ENCODE measurements at places on chromosomes 1 and 21. TPM values are rescaled to one million over a fixed set of nuclear protein-coding genes. Genes with fewer than 3 reads are reported as not detected.

CBR1 gene
- 113 TPM for total RNA-seq

CFHR2 gene
- total RNA-seq: not detected

NT5C1A gene
- not detected for total RNA-seq

BGLAP gene
- 0.15 TPM for total RNA-seq

MOV10 gene
- 35.4 TPM for total RNA-seq

ORC1 gene
- total RNA-seq: 0.45 TPM

OLIG2 gene
- not detected for total RNA-seq

BLACAT1 gene
- total RNA-seq: 1.0 TPM

DNA sequence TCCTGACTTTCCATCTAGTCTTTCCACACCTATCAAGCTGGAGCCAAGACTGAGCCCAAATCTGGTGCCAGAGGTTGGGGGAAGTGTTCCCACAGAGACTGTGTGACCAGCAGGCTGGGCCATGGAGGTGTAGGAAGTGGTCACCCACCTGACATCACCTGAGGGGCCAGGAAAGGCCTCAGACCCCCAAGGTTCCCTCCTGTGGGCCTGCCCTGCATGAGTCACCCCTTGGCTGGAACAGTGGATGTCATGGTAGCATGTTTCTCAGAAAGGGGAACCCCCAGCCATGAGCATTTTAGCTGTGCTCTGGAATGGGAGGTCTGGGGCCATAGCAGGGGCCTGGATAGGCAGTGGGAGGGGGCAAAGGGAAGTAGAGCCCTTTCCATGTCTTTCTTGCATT lies 5.7 kb upstream of the TNFRSF8 start:
- peak; percentile 28 for DNase-seq

GRCh38 chr1:86288586-86289147 lies 107.5 kb downstream of the ODF2L start:
- DNase-seq: no peak

GRCh38 chr1:48061162-48062136 lies 64.3 kb upstream of the TRABD2B start:
- peak; percentile 71 for DNase-seq

GRCh38 chr1:193448682-193449461 lies 262.5 kb upstream of the B3GALT2 start:
- no peak for DNase-seq

GRCh38 chr1:17739050-17739449 lies 16.1 kb upstream of the ACTL8 start:
- DNase-seq: no peak

GRCh38 chr1:39016604-39017171 lies 9.5 kb upstream of the NDUFS5 start:
- no peak for DNase-seq

- DNase-seq: no peak
Measured at GRCh38 chr1:195185736-195186135, 1422.5 kb downstream of the KCNT2 start.

GRCh38 chr1:22319608-22320007 lies 132.0 kb upstream of the ZBTB40 start:
- peak; percentile 4 for DNase-seq

DNA sequence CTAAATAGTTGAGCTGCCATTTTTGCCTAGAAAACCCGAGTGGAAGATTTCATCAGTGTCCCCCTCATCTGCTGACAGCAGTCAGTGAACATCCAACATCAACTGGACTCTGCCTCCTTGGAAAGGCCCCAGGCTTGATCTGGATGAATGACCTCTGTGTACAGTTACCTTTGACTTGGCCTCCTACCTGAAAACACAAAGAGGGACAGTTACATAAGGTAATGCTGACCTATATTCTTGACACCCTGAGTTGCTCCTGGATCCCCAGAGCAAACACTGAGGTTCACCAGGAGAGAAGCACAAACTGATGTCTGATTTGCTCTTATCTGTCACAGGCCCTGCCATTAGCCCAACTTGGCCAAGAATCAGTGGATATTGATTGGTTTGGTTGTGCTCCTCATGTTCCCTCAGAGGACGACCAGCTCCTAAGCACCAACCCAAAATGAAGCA lies 138.9 kb downstream of the PROX1 start:
- no peak for DNase-seq

DNA sequence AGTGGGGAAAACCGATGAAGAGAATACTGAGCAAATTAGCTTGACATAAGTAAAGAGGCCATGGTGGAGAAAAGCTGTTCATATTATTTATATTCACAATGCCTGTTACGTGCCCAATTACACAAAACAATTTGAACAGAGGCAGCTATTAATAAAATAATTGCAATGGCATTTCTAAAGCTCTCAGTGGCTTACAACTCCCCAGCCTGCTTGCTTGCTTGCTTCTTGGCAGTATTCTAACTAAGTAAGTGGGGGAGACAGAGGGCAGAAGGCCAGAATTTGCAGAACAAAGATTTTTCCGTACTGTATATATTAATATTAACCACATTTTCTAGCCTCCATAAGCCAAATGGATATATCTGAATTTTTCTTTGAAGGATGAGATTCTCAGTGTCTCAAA lies 12.9 kb downstream of the PTPN14 start:
- DNase-seq: no peak

GRCh38 chr21:42411891-42412635 lies 8.4 kb downstream of the UBASH3A start:
- DNase-seq: no peak

DNA sequence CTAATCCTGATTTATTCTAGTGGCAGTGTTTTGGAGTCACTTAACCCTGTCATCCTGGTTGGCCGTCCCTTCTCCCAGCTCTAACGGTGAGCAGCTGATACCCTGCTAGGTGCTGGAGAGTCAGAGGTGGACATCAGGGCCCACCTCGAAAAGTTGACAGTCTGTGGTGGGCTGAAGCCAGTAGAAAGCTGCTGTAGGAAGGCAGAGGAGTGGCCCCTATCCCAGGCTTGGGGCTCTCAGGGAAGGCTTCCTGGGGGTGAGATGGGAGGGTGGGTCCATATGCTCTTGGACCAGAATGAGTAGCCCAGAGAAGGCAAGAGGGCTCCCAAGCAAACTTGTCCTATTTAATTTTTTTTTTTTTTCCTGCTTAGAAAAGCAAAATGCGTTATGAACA lies 475 bp upstream of the RPL5 start:
- no peak for DNase-seq

DNA sequence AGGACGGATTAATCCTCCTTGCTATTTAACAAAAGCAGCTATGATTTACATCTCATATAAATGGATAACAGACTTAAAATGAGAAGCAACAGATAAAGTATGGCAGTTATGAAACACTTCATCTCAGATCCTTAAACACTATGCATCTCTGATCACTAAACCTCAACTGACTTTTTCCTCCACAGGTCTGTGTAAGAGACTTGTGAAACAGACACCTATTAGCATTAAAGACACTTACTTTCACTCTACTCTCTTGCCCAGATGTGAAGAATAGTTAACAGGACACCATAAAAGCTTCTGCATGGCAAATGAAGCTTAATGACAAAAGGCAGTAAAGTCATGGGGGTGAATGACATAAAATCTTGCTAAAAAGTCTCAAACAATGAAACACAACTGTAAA lies 6.2 kb downstream of the LIN9 start:
- DNase-seq: no peak

DNA sequence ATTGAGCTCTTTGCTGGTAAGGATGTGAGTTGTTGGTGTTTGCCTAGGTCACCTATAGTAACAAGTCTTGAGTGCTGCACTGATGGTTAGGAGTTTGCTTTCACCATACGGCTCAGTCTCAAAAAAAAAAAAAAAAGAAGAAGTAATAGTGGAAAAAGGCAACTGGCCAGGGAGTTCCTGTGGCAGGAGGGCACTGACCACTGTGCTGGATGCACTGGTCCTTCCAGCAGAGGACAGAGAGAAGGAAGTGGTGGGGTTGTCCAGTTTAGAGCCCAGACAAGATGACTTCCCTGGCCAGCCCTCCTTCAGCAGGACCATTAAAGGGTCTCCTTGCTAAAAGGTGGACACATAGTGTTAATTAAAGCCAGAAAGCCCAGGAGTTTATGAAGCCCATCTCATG lies 11.9 kb upstream of the PTCH2 start:
- no peak for DNase-seq

- DNase-seq: no peak
Measured at GRCh38 chr1:230661976-230662375, 19.7 kb downstream of the COG2 start.

- no peak for DNase-seq
Measured at GRCh38 chr1:110561596-110561995, 42.6 kb upstream of the KCNA10 start.

GRCh38 chr1:44318097-44319088 lies 36.7 kb downstream of the ERI3 start:
- peak; percentile 77 for DNase-seq
